Left hindlimb (tissue), 1 donor: ENCODE measurements at places on chromosomes 3 and 15.

GRCh38 chr3:119856695-119857094 is 74.8 kb downstream of the NR1I2 start:
- DNase-seq: no peak

DNA sequence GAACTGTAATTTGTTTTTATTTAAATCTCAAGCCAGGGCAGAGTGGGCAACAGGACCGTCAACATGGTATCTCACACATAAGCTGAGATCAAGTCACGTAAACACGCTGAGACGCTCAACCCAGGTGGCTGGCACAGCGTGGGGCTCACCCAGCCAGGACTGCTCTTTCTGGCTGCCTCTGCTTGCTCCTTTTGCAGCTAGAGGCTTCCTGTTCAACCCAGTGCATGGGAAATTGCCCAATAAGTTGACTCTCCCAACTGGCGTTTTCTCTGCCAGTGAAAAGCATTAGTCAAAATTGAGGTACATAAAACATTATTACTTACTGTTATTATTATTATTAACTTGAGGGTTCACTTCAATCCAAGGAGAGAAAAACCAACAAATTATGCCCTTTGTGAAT is 398.1 kb downstream of the NR2F2 start:
- DNase-seq: no peak

- no peak for DNase-seq
Measured at GRCh38 chr3:12503126-12503957, 19.1 kb downstream of the TSEN2 start.

DNA sequence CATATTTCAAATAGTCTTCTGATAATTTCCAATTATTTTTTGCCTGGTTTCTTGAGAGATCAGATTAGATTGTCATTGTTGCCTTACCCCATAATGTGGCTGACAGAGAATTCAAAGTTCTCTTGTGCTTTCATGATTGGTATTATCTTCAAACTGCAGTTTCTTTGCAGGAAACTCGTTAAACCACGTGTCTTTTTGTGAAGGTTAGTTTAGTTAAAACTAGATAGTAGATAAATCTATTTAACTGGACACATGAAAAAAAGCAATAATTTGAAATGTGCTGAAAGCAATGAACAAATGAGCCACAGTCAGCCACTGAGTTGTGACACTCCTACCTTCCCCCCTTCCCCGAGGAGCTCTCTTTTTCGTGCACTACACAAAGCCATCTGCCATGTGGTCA is 327.5 kb upstream of the UMPS start:
- DNase-seq: no peak

DNA sequence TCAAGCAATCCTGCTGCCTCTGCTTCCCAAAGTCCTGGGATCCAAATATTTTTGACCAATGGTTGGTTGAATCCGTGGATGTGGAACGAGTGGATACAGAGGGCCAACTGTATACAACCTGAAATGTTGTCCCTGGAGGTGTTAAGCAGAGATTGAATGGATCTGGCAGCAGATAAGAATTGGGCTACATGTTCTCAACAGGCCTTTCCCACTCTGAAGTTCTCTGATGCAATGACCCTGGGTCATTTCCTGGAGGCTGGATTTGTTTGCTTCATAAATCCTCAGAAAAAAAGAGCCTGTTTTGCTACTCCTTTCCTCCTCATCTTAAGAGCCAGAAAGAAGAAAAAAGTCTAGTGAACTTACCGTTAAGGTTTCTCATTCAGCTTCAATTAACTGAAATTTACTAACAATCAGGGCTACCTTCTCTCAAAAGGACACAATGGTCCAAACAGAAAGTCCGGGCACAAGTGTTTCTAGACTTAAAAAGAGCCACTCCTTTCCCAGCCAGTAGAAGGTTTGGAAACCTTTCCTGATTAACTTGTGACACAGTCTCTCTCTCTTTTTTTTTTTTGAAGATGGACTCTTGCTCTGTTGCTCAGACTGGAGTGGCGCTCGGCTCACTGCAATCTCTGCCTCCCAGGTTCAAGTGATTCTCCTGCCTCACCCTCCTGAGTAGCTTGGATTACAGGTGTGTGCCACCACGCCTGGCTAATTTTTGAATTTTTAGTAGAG is 6.5 kb downstream of the ARHGEF3 start:
- DNase-seq: no peak
